ENCODE measurements at places on chromosomes 6 and 20. TPM values are rescaled to one million over a fixed set of nuclear protein-coding genes. Genes with fewer than 3 reads are reported as not detected.

DNA sequence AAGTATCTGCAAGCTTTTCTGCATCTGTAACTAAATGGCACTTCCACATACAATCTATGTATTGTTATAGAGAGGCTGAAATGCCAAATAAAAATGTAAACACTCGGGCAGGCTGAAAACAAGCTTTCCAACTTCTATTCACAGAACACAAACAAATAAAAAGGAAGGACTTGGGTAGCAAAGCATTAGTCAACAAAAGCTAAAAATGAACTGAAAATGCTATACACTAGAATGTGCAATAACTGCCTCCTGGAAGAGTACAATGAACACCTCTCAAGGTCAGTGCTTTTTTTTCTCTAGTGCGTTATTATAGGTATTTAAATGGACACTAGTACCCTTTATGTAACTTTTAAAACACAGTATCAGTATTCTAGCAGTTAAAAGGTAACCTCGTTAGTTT, 31.4 kb downstream of the STK38 start:
- no peak for DNase-seq

DNA sequence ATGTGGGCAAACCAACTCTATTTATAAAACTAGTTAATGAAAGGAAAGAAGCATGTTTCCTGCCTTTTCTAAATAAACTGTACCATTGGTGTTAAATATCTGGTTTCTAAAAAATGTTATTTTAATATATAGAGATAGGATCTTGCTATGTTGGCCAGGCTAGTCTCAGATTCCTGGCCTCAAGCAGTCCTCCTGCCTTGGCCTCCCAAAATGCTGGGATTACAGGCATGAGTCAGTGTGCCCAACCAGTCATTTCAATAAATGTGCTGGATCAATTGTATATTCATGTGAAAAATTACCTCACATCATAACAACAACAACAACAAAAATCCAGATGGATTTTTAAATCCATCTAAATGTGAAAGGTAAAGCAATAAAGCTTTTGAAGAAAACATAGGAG, 80.3 kb downstream of the CDS2 start:
- DNase-seq: no peak

The UCKL1 gene
- total RNA-seq: 44.1 TPM

GRCh38 chr20:51756653-51757052, 11.5 kb downstream of the ATP9A start:
- no peak for DNase-seq

DNA sequence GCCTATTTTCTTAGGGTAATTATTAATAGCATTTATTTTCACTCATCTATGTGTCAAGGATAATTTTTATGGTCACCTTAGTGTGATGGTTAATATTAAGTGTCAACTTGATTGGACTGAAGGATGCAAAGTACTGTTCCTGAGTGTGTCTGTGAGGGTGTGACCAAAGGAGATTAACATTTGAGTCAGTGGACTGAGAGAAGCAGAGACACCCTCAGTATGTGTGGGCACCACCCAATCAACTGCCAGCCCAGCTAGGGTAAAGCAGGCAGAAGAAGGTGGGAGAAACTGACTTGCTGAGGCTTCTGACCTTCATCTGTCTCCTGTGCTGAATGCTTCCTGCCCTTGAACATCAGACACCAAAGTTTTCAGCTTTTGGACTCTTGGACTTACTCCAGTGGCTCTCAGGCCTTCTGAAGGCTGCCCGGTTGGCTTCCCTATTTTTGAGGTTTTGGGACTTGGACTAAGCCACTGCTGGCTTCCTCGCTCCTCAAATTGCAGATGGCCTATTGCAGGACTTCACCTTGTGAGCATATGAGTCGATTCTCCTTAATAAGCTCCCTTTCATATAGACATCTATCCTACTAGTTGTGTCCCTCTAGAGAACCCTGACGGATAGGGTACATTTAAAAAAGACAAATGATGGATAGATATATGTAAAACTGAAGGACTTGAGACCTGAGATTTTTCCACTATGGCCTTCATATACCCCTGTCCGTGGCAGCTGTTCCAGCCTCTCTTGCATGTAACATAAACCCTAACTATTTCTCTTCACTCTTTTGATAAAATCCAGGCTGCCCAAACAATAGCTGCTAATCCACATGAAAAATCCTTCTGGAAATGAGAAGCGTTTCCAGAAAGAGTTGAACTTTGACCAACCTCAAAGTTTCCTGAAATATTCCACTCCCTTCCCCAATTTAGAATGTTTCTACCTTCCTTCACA, 62.1 kb upstream of the RGS17 start:
- DNase-seq: no peak

DNA sequence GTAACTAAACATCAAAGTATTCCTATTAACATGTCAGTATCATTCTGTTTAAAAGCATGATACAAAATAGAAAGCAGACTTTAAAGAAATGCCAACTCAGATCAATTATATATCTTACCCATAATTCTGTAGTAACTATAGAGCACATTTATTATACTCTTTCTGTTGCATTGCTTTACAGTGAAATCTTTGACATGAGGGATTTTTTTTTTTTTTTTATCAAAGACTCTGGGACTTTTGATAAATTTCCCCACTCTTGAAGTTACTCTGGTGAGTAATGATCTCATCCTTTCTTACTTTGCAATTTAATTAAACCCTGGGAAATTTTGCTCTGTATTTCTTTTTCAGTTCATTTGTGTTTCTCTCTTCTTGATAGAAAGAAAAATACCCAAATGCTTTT, 17.4 kb downstream of the ADGRF4 start:
- DNase-seq: no peak

- DNase-seq: no peak
Observed at GRCh38 chr20:23180451-23180921, 94.4 kb upstream of the CD93 start.

The MCM3 gene
- 68.2 TPM for total RNA-seq

- no peak for DNase-seq
Observed at GRCh38 chr20:46401478-46401860, 4.9 kb downstream of the ELMO2 start.

DNA sequence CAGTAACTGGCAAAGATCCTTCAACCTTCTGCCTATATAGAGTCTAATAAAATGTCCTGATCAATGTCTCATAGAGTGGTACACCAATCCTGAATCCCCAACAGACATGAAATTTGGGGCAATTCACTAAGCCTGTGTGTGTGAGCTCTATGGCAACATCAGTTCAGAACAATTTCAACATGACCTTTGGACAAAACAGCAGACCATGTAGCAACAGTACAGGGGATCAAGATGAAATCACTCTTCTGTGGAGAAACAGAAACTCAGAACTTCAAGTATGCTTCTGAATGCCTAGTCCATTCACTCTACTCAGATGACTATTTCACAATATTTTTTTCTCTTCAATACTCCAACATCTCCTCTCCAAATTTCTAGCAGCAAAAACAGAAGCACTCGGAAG, 49.1 kb upstream of the OPRM1 start:
- DNase-seq: no peak

DNA sequence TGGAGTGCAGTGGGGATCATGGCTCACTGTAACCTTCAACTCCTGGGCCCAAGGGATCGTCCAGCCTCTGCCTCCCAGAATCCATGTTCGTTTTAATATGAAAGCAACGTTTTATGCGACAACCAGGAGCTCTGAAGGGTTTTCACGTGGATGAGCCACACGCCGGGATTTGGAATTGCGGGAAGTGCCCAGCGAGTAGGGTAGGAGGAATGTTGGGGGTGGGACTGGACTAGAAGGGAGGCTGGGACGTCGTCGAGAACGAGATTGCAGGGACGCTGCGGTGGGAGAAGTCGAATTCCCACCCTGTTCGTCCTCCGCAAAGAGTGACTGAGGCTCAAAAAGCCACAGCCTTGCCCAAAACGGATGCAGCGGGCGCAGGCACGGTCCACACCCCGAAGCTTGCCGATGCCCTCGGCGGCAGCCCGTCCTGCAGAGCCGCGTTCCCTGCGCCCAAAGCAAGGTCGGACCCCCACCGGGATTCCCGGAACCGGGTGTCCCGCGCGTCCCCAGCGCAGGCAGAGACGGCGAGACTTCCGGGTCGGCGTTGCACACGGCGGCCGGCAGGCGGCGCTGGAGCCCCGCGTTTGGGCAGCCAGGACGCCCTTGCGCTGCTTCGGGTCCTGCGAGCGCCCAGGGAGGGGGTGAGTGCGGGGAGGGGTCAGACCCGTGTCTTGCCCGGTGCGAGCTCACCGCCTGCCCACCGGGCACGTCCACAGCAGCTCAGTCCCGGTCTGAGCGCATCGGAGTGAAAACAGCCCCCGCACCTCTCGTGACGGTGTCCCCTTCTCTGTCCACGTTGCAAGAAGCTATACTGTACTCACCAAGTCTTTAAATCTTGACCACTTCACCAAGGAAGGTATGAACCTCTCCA, 87.8 kb downstream of the DHX35 start:
- DNase-seq: peak; percentile 86

Data from type B pancreatic cell (in vitro differentiated cells).